ENCODE measurements at places on chromosomes 4 and X.

GRCh38 chr4:122710434-122711308 is 21.8 kb upstream of the BBS12 start:
- no peak for DNase-seq

DNA sequence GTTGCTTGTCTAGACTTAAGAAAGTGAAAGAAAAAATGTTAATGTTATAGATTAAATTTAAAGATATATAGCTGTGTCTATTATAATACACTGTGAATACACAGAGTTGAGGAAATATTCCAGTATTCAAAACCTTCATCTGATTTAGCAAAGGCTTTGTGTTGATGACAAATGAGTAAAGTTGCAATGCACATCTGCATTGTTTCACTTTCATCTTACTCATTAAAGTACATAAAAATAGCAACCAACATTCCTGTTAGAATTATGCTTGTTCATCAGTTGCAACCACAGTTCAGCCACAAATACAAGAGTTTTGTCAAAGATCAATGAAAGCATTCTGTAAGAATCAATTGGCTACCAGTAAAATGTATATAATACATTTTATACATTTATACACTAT is 346.4 kb upstream of the SLC7A11 start:
- DNase-seq = no peak

GRCh38 chr4:183284965-183285364 is 35.1 kb downstream of the CLDN22 start:
- no peak for DNase-seq

DNA sequence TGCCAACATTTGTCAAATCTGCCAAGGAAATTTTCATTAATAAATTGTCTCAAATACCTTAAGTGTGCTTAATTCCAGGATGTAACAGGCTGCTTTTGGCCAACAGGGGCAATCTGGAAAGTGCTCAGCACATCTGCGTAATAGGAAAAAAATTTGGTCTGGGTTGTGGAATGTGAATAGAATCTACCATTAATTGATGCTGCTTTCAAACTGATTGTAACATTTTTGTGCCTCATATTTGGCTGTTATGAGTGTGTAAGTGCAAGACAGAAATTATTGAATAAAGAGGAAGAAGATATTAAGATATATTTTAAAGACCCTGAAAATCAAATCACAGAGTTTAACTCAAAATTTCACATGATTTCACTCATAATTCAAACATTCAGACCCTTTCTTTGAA is 41.1 kb downstream of the REELD1 start:
- no peak for DNase-seq

- DNase-seq = peak; percentile 15
Measured at GRCh38 chr4:2470791-2471190, 1.9 kb downstream of the RNF4 start.

DNA sequence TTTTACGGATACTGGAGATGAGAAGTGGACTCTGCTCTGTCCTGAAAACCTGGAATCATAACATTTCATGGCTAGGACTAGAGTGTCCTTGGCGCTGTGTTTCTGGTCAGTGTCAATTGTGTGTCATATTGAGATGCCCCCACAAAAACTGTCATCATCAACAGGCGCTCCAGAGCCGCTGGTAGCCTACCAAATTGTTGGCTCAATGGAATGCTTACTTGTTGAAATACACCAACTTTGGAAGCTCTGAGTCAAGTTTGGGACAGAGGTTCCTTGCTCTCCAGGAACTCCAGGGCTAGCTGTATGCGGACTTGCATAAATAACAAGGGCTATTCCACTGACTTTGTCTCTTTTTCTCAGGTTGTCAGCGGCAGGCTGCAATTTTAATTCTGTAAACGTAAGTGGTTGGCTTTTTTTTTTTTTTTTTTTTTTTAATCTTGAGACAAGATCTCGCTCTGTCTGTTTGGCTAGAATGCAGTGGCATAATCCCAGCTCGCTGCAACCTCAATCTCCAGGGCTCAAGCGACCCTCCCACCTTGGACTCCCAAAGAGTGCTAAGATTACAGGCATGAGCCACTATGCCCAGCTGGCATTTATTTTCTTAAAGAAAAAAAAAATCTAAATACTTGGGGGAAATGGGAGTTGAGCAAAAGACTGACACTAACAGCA is 871 bp upstream of the HPGD start:
- DNase-seq = no peak

Measured in upper lobe of right lung (tissue), 1 donor.